ENCODE measurements at places on chromosomes 16 and 17.

DNA sequence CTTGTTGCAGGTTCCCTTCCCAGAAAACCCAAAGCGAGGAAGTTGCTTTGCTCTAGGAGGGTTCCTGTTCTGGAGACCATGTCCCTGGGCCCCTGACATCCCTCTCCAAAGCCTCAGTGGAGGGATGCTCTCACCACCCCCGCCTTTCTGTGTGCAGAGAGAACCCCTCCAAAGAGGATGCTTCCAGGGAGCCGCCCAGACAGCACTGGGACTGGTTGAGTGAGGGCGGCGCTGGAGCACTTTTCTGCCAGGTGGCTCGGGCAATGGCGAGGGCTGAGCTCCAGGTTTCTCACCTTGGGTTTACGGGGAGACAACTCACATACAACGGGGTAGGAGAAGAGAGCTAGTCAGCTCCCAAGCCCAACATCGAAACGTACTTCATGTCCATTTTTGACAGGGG is 7.3 kb downstream of the EMC6 start:
- no peak for DNase-seq

- DNase-seq: no peak
These were observed 40.5 kb upstream of the SKAP1 start for GRCh38 chr17:48470388-48471034.

DNA sequence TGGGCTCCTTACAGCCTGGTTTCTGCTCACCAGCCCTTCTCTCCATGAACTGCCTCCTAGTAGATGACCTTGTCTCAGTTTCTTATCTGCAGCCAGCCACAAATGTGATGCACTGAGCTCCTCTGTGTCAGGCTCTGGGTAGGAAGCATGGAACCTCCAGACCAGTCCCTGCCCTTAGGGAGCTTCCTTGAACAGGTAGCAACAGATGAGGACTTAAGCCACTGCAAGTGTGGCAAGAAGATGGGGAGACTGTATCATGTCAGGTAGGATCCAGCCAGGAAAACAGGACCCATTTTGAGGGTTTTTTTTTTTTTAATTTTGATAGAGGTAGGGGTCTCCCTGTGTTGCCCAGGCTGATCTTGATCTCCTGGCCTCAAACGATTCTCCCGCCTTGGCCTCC is 5.3 kb upstream of the MAP3K14 start:
- DNase-seq: no peak

GRCh38 chr16:2083876-2084780 is 36.3 kb downstream of the TSC2 start:
- no peak for DNase-seq

DNA sequence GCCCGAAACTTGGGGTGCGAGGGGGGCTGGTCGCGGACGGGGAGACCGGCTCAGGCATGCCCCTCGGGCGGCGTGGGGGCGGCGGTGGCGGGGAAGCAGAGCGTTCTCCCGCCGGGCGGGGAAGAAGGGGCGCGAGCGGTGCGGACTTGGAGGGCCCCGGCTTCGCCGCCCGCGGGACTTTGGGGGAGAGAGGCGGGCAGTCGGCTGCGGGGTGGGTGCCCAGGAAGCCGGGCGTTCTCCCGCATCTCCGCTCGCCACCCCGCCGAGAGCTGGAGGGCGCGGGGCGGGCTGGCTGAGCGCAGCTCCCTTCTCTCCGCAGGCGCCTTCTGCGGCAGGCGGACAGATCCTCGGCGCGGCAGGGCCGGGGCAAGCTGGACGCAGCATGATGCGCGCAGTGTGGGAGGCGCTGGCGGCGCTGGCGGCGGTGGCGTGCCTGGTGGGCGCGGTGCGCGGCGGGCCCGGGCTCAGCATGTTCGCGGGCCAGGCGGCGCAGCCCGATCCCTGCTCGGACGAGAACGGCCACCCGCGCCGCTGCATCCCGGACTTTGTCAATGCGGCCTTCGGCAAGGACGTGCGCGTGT is 772 bp downstream of the NTN1 start:
- DNase-seq: peak; percentile 59

DNA sequence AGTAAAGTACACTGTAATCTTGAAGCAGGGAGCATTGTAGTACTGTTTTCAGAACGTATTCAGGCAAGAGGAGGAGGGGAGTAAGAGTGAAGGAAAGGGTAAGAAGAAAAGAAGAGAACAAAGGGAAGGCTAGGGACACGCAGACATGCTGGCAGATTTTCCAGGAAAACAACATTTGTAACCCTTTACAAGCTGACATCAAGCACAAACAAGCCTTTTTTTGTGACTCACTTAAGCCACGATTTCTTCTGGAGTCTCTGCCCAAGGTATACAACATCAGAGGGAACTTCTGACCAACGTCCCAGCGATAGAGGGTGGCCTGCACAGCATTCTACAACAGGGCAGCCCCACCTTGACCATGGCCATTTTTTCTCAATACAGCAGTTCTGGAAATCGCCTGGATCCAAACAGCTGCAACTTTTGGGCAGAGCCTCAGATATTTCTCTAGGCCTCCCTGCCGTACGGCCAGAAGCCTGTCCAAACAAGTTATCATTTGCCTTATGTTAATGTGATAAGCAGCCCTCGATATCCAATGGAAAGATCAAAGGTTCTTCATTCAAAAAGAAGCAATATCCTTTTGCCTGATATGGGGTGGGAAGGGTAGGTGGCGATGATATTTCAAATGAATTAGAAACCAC is 247.3 kb downstream of the ZFHX3 start:
- DNase-seq: no peak

DNA sequence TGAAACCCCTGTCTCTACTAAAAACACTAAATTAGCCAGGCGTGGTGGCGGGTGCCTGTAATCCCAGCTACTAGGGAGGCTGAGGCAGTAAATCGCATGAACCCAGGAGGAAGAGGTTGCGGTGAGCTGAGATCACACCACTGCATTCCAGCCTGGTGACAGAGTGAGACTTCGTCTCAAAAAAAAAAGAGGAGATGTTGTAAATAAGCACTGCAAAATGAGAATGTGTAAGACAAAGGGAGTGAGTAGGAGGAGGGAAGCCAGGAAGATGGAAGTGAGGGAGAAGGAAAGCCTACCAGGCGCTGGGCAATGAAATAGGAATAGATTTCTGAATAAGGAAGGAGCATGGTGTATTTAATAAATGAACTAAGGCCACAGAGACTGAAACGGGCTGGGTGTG is 8.7 kb upstream of the PRPF8 start:
- no peak for DNase-seq

DNA sequence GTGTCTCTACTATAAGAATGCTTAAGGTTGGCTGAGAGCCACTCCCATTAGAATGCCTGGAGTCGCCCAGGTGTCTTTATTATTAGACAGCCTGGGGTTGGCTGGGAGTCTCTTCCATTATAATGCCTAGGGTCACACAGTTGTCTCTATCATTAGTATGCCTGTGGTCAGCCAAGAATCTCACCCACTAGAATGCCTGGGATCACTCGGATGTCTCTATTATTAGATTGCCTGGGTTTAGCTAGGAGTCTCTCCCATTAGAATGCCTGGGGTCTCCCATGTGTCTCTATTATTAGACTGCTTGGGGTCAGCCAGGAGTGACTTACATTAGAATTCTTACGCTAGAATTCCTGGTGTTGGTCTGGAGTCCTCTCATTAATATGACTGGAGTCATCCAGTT is 2255.3 kb downstream of the TP53TG3F start:
- DNase-seq: no peak

GRCh38 chr17:69916761-69917160 is 158.3 kb upstream of the KCNJ16 start:
- no peak for DNase-seq

All from GM13976 (cell line).